ENCODE measurements at places on chromosomes 1 and 21.

GRCh38 chr1:80217377-80217986 lies 1211.0 kb upstream of the ADGRL4 start:
- DNase-seq: no peak

GRCh38 chr1:25217015-25217414 lies 15.3 kb downstream of the SYF2 start:
- no peak for DNase-seq

GRCh38 chr1:6998267-6998666 lies 213.0 kb downstream of the CAMTA1 start:
- no peak for DNase-seq

- no peak for DNase-seq
Observed at GRCh38 chr1:68442822-68443556, 6.8 kb downstream of the RPE65 start.

- DNase-seq: no peak
Observed at GRCh38 chr1:210456731-210457255, 128.1 kb downstream of the HHAT start.

DNA sequence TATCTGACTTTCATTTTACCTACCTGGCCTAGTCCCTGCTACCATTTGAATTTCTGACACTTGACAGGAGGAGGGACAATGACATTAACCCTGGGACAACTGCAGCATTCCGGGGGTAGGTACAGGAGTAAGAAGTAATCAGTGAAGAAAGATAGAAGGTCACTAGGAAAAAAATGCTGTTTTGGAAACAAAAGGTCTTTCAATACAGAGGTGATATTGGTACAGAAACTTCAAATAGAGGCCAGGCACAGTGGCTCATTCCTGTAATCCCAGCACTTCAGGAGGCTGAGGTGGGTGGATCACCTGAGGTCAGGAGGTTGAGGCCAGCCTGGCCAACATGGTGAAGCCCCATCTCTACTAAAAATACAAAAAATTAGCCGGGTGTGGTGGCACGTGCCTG lies 68.4 kb downstream of the SELENOF start:
- DNase-seq: no peak

Data from substantia nigra (tissue), 51 donors.